Astrocyte of the spinal cord (primary cell): ENCODE measurements at places on chromosomes 4 and X.

DNA sequence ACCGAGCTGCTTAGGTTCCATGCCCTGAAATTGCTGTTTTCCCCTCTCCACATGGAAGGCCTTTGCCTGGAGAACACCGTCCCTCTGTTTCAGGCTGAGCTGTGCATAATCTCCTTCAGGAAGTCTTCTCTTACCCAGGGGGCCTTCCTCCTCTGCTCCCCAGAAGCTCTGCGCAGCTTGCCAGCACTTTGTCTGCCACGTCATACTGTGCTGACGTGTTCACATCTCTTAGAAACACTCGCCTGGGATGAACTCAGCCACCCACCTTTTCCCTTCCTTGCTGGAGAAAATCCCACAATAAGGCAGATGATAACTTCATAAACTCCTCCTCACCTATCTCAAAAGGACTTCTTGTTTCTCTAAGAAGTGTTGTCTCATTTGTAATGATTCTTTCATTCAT lies 110.7 kb downstream of the ARHGAP10 start:
- DNase-seq, result peak; percentile 87

DNA sequence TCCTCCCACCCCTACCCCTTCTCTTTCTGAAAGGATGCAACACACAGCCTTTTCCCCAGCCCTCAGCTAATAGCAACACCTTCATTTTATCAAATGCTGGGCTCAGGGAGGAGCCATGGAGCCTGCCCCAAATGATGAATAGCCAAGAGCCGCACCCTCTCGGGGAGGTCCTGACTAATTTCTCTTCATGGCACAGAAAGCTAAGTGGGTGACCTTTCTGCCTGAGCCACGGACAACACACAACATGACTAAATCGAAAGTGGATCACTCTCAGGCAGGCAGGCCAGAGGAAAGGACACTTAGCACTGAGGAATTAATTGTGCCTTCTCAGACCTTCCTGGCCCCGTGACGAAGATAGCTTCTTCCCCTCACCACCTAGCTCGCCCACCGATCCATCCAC lies 165.1 kb upstream of the RAI2 start:
- no peak for DNase-seq

DNA sequence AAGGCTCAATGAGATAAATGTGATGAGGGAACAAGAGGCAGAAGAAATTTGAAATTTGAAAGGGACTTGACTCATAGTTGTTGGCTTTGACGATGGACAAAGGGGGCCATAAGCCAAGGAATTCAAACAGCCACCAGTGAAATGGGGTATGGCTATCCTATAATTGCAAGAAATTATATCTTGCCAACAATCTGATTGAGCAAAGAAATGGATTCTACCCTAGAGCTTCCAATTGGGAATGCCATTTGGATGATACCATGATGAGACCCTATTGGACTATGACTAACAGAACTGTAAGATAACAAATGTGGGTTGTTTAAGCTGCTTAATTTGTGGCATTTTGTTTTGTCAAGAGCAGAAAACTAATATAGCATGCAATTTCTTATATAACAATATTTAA lies 270.1 kb upstream of the ARSJ start:
- no peak for DNase-seq

GRCh38 chr4:149549911-149550310 lies 265.7 kb downstream of the IQCM start:
- no peak for DNase-seq
